Activated CD8-positive, alpha-beta memory T cell treated with anti-CD3 and anti-CD28 coated beads for 1 hour (primary cell): ENCODE measurements at places on chromosomes 5 and 9.

- DNase-seq: no peak
These were observed 118.2 kb downstream of the SEC61B start for GRCh38 chr9:99340281-99340680.

DNA sequence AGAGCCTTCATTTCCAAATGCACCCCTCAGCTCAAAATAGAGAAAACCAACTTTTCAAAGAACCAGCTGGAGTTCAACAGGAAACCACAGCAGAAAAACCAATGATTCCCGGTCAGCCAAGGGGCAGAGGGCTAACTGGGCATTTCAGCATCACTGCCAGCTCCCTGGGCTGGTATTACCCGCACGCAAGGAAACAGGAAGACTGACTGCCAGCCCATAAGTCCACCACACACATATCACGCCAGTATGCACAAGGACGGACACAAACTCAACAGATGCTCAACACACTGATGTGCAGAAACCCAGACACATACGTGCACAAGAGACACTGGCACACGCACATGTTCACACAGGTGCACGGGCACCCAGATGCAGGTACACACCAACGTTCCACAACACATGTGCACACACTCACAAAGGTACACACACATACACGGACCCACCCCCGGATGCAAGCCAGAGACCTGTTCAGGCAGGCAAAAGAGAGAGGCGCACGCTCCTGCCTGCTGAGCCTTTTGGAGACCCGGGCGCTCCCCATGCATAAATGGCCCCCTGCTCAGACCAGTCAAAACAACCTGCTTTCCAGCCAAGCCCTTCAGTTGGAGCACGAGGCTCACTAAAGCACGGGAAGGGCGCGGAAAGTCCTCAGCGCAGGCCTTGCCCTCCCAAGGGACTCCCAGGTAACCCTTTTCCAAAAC, 2.1 kb downstream of the ADAMTS2 start:
- DNase-seq: no peak

- no peak for DNase-seq
These were observed 2372.1 kb downstream of the MAT2B start for GRCh38 chr5:165877475-165877874.

GRCh38 chr5:7869474-7870136, 657 bp downstream of the MTRR start:
- DNase-seq: no peak

- no peak for DNase-seq
These were observed 12.6 kb downstream of the ISL1 start for GRCh38 chr5:51395666-51396356.

GRCh38 chr9:115777610-115778009, 376.0 kb upstream of the PAPPA start:
- no peak for DNase-seq
